ENCODE measurements at places on chromosomes 4 and X.

- DNase-seq = no peak
These were observed 119.0 kb upstream of the HCCS start for GRCh38 chrX:10992110-10992509.

DNA sequence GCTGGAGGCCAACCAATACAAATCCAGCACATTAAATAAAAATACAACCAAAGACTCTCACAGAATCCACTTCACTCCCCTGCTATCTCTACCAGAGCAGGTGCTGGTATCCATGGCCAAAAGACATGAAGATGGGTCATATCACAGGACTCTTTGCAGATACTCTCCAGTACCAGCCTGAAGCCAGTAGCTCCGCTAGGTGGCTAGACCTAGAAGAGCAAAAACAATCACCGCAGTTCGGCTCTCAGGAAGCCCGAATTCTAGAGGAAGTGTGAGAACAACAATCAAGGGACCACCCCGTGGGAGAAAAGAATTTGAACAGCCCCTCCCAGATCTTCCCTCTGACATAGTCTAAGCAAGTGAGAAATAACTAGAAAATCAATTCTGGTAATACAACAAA, 20.2 kb downstream of the CLIC2 start:
- DNase-seq = no peak

- no peak for DNase-seq
These were observed 65.4 kb downstream of the ATG4A start for GRCh38 chrX:108156934-108157466.

DNA sequence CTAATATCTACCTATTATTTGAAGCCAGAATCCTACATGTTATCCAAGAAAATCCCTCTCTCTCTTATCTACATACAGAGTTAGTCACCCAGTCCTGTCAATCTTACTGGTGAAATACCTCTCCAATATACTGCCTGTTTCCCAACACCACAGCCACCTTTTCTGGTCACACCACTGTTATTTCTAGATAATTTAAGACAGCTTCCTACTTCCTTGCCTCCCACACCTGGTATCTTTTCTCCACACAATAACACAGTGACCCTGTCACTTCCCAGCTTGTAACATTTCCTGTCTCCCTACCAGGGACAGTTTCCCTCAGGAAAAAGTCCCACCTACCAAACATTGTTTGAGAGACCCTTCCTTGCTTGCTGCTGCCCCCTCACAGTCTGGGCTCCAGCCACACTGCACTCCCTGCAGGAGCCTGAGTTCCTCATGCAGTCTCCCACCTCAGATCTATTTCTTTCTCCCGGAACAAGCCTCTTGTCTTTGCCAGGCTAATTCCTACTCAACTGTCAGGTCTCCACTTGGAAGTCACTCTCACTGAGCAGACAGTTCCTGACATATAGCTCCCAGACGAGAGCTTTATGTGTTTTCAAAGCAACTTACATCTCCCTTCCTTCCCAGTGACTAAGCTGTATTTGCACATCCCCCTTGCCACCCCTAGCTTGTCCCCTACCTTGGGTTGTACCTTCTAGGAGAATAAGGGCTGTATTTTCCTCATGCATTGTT, 73.6 kb upstream of the QRFPR start:
- no peak for DNase-seq

- no peak for DNase-seq
These were observed 15.9 kb upstream of the ZIC3 start for GRCh38 chrX:137549851-137550664.

DNA sequence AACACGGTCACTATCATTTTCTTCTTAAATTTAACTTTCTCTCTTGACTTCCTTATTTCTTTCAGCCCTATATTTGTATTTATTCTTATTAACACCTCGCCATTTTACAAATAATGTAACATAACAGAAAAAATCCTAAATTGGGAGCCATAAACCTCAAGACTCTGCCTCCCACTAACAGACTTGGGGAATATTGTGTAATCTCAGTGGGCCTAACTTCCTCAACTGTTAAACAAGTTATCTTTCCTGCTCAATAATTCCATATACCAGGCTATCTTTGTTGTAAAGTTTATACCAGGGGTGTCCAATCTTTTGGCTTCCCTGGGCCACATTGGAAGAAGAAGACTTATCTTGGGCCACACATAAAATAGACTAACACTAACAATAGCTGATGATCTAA, 26.2 kb downstream of the PRSS12 start:
- no peak for DNase-seq

GRCh38 chr4:71784569-71785197, 804 bp upstream of the GC start:
- DNase-seq = no peak

- no peak for DNase-seq
These were observed 5.3 kb upstream of the FGA start for GRCh38 chr4:154595807-154596206.

DNA sequence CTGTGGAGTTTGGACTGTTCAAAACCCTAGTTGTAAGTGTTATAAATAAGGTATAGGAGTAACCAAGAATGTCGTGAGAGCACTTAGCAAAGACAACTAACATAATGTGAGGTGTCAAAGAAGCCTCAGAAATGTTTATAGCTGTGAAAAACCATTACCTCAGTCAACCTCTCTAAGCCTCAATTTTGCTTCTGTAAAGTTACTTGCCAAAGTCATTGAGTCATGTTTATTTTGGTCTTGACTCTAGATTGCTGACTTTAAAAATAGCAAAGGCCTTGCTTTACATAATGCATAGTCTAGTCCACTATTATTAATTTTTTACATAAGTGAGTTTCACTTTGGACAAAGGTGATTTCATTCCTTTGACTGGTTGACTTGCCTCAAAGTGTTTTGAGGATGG, 257.6 kb upstream of the CXXC4 start:
- DNase-seq = no peak

DNA sequence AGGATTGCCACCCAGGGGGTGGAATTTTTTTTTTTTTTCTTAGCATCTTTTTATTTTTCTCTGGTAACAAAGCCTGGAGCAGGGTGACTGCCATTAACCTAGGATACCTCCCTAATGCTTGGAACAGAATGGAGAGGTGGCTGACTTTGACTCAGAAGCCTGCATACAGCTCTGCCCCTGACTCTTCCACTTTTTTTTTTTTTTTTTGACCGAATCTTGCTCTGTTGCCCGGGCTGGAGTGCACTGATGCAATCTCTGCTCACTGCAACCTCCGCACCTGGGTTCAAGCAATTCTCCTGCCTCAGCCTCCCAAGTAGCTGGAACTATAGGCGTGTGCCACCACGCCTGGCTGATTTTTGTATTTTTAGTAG, 341 bp upstream of the SLC2A9 start:
- DNase-seq = no peak

Measured in stimulated activated CD8-positive, alpha-beta memory T cell treated with anti-CD3 and anti-CD28 coated beads, Interleukin-4, amount 100 ng/mL, for 4 hours (primary cell).